ENCODE measurements at places on chromosomes 12 and 14. TPM values are rescaled to one million over a fixed set of nuclear protein-coding genes. Genes with fewer than 3 reads are reported as not detected.

DNA sequence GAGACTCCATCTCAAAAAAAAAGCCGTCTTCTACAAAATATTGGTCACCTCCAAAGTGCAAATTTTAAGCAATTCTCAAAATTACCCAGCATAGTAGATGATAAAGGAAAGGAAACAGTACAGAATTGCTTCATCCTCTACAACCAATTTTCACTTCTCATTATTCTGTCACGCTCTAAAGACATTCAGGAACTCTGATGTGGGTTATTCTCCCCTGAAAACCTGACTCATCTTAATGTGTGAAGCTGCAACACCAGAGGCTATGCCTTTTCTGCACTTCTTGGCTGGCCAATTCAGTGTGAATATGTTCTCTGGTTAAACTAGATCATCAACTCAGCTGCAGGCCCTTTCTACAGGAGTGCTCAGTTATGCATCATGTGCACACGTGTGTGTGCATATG is 11.0 kb downstream of the PTGER2 start:
- DNase-seq = no peak

Gene NFATC4
- total RNA-seq = 19.1 TPM

Gene MYF6
- not detected for total RNA-seq

GRCh38 chr14:24699052-24699451 is 65.1 kb upstream of the GZMB start:
- DNase-seq = no peak

Gene RASAL1
- not detected for total RNA-seq

DNA sequence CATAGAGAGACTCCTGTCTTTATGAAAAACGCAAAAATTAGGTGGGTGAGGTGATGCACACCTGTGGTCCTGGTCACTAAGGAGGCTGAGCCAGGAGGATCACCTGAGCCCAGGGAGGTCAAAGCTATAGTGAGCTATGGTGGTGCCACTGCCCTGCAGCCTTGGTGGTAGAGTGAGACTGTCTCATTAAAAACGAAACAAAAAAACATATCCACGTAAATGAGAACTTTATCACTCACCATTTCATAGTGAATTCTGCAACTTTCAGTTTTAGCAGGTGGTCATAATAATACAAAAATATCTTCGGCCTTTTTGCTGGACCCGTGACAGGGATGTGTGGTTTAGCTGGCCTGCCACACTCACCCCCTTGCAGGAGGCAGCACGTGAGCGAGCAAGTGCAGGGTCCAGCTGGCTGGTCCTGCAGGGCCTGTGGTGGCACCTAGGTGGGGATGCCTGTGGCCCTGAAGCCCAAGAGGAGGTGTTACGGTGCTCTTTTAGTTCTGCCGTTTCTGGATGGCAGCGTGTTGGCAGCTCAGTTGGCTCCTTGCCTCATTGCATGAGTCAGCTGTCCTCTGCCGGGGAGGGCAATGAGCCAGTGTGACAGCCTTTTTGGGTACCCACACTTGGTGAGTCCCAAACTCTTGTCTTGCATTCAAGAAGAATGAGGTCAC is 1330.7 kb upstream of the TMEM132C start:
- DNase-seq = no peak

GRCh38 chr12:122406701-122407164 is 15.7 kb downstream of the CLIP1 start:
- DNase-seq = no peak

Gene CLEC14A
- 256 TPM for total RNA-seq

- DNase-seq = no peak
These were observed 16.1 kb downstream of the MON2 start for GRCh38 chr12:62482769-62483168.

Gene CCDC184
- 0.07 TPM for total RNA-seq

GRCh38 chr14:34254571-34254970 is 207.5 kb downstream of the SPTSSA start:
- no peak for DNase-seq
